ENCODE measurements at places on chromosomes 3 and 15. TPM values are rescaled to one million over a fixed set of nuclear protein-coding genes. Genes with fewer than 3 reads are reported as not detected.

DNA sequence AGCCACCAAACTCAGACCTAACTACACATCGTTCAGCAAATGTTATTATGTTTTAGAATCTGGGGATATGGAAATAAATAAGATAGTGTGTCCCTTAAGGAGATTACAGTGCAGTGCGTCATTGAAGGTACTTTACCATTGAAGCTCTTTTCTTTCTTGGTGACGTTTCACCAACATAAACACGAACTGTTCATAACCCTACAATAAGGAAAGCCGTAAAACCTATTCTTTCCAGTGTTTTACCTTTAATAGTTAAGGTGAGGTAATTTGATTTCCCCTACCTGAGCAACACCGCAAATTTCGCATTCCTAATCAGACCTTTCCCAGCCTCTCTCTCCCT lies 826 bp downstream of the CCDC66 start:
- DNase-seq, result no peak

DNA sequence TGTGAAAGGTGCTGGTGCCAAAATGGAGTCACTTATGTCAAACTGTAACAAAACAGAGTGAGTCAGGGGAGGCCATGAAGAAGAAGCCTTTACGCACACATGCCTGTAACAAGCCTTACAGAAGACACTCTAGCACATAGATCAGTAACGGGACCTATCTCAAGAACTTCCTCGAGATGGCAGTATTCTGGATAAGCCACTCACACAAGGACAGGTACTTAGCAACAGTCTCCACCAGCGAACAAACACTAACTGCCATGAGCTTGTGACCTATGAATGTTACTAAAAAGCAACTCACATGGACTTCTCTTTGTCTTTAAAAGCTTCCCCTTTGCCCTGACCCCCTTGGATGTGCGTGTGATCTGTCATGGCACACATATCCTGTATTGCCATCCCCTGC lies 235.1 kb downstream of the CD47 start:
- DNase-seq, result no peak

- no peak for DNase-seq
Observed at GRCh38 chr15:80600626-80601025, 94.5 kb upstream of the ABHD17C start.

- no peak for DNase-seq
Observed at GRCh38 chr15:96416218-96416933, 85.9 kb downstream of the NR2F2 start.

DNA sequence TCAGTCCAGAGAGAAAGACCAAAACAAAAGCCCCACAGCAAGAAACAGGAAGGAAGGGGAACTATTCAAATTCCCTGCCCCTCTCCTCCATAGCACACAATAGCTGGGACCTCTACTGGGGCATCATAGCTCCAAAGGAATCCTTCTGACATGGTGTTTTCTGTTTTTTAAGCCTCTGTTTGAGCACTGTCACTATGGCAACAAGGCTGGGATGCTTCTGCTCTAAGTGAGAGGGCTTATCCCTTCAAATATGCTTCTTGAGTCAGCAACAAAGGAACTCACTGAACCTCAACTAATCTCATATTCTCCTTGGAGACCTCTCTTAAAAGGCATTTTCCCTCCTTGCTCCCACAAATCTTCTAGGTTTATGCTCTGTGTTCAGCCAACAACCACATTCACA lies 40.5 kb downstream of the MYLK start:
- DNase-seq, result no peak

DNA sequence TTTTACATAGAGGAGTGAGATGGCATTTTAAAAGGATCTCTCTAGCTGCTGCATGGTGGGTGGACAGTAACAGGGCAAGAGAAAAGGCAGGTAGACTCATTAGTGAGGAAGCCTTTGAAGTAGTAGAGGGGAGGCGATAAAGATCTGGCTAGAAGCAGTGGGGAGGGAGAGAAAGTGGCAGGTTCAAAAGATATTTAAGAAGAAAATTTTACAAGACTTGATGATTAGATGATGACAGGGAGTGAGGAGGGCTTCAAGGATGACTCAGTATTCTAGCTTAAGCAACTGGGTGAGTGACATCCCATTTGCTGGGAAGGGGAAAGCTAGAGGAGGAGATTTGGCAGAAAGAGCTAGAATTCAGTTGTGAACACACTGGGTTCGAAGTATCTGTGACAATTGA lies 3.8 kb upstream of the BRPF1 start:
- DNase-seq, result peak; percentile 62

GRCh38 chr15:92959219-92959618 lies 59.1 kb downstream of the CHD2 start:
- DNase-seq, result no peak

- DNase-seq, result no peak
Observed at GRCh38 chr3:126511291-126511690, 6.3 kb downstream of the UROC1 start.

GRCh38 chr15:100686725-100687473 lies 84.5 kb downstream of the ASB7 start:
- DNase-seq, result no peak

DNA sequence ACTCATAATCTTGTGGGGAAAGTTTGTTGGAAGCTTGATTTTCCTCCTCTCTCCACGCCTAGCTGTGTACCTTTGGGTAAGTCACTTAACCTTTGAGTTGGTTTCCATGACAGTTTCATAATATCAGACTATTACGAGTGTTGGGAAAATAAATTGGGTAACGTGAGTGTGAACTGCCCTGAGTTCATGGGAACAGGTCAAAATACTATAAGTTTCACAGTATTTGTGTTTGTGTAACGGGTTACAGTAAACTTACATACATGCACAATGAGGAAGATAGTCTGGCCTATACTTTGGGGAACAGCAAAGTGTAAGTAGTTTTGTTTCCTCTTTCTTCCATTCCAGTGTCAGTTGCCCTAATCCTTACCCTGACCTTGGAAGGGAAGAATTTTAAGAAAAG lies 509.9 kb downstream of the MECOM start:
- no peak for DNase-seq

- no peak for DNase-seq
Observed at GRCh38 chr3:40939030-40939740, 260.1 kb upstream of the CTNNB1 start.

GRCh38 chr3:54421943-54422342 lies 299.6 kb downstream of the CACNA2D3 start:
- no peak for DNase-seq

GRCh38 chr3:56202997-56203396 lies 265.3 kb downstream of the ERC2 start:
- no peak for DNase-seq

DNA sequence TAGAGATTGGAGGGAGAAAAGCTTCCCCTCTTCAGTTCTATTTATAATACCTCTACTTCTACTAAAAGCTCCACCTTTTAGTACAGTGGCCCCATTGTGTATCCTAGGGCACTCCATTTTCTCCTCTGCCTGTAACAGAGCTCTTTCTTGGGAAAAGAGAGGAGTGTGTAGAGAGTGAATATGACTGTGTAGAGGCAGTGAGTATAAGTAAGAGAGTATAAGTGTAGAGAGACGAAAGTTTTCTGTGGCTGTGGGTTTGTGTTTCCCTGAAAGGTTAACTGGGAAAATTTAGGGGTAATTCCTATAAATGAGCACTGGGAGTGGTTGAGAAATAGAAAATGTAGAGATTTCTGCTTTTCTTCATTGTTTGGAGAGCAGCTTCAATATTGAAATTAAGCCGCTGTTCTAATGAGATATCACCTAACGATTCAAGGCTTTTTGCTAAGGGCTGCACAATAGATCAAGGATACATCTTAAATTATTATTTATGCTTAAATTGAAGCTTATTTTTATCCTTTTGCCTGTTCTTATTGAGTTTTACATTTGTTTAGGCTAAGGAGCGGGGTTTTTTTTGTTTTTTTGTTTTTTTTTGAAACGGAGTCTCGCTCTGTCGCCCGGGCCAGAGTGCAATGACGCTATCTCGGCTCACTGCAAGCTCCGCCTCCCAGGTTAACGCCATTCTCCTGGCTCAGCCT lies 6.9 kb downstream of the IQGAP1 start:
- no peak for DNase-seq

DNA sequence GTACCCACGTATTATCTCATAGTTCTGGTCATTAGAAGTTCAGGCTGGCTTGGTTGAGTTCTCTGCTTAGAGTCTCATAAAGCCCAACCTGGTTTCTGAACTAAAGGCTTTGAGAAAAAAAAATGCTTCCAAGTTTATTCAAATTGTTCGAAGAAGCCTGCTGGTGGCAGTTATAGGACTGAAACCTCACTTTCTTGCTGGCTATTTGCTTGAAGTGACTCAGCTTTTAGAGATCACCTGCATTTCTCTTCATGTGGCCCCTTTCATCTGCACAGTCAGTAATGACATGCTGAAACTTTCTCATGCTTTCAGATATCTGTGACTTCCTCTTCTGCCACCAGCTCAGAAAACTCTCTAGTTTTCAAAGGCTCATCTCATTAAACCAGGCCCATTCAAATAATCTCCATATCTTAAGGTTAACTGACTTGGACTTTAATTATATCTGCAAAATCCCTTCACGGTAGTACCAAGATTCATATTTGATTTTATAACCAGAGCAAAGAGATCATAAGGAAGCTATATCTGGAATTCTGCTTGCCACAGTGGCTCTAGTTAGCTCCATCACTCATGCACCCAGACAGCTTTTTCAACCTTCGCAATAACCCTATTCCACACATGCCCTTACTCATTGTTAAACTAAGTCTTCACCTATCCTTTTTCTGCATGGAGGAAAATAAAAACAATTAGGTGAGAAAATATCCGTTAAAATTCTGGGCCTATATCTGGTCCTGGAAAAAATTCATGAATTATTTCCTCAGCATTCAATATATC lies 433.8 kb upstream of the CBLB start:
- no peak for DNase-seq

- DNase-seq, result peak; percentile 77
Observed at GRCh38 chr3:51967384-51968169, at the start of gene PCBP4. PCBP4 (minus strand) TSS chr3:51967454; CDS start chr3:51961240, 6,214 bp downstream.

DNA sequence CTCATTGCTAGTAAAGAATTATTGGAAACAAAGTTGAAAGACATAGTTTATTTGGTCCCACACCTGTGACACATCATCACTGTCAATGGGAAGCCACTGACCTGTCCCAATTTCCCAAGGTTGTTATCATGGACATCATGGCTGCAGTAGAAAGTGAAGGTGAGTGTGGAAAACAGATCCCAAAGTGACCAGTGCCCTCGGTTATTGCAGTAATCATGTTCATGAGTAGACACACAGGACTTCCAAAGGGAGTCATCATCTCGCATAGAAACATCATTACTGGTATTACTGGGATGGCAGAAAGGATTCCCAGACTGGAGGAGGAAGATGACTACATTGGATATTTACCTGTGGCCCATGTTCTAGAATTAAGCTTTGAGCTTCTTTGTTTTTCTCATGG lies 14.7 kb downstream of the TF start:
- DNase-seq, result no peak

- no peak for DNase-seq
Observed at GRCh38 chr3:30964612-30965011, 70.2 kb upstream of the GADL1 start.

DNA sequence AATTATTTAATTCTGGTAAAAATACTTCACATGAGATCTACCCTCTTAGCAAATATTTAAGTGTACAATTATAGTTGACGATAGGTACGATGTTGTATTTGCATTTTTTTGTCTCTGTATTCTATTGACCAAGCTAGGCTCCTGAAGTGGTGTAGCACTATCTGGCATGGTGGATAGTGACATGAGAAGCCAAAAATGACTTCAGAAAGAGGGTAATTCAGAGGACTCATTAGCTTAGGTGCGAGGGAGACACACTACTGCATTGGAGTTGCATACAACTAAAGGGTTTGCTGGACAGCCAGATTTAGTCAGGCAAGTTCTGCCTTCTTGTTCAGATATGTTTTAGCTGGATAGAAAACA lies 50.6 kb downstream of the KBTBD8 start:
- no peak for DNase-seq

DNA sequence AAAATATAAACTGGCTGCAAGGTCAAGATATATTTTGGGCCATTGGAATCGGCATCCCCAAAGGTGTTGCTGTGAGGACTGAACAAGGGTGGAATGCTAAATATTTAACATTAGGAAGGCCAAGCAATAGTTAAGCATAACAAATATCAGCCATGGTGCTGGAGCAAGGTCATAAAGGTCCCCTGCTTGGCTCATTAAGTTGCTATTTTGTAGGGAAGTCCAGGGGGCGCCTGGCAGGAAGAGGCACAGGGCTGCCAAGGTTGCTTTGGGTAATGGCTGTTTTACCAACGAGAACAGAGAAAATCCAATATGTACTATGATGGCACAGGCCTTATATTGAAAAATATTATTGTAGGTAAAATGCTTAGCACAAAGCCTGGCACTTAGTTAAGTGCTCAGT lies 62.2 kb downstream of the SLC15A2 start:
- no peak for DNase-seq

GRCh38 chr15:22780267-22780666 lies 6.2 kb upstream of the NIPA1 start:
- no peak for DNase-seq

DNA sequence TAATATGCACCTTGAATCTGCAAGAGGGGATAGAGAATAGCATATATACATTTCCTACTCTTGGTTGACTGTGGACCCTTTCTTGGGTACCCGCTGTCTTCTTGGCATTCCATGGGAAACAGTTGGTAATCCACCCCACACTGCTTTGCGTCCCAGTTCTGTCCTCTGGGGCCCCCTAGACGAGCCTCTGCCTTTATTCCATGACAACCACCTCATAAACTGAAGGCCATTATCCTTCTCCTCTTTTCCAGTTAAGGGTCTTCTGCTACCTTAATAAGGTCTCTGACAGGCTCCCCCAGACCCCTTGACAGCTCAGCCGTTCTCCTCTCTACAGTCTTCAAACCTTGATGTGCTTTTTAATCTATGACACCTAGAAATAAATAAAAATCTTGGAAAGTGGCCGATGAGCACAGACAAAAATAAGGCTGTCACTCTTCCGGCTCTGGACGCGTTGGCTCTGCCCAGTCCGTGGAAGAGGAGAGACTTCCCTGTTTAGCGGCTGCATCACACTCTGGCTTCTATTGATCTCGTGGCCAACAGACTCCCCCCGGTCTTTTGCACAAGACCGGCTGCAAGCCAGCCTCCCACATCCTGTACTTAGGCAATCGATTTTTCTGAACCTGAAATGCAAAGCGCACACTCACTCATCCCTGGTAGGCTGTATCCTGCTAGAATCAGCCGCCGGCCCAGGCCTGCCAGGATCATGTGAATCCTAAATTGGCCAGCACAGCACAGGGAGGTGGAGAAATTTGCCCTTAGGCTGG lies 251.0 kb upstream of the TLE3 start:
- no peak for DNase-seq

Gene RNF168
- total RNA-seq, result 31.8 TPM

Gene PRTG
- total RNA-seq, result 0.09 TPM

Gene PROS1
- total RNA-seq, result 22.6 TPM

Gene PLCH1
- 0.42 TPM for total RNA-seq

Gene TLR9
- total RNA-seq, result not detected

Gene HHLA2
- not detected for total RNA-seq

Gene TNNC1
- 0.47 TPM for total RNA-seq

Gene DGKG
- not detected for total RNA-seq

Gene PLSCR5
- not detected for total RNA-seq

Gene QTRT2
- total RNA-seq, result 20.7 TPM

Gene B3GNT5
- total RNA-seq, result 23.8 TPM

Gene FNDC3B
- total RNA-seq, result 35.8 TPM
